SK-MEL-5 (cell line): ENCODE measurements at places on chromosomes 12 and 14.

DNA sequence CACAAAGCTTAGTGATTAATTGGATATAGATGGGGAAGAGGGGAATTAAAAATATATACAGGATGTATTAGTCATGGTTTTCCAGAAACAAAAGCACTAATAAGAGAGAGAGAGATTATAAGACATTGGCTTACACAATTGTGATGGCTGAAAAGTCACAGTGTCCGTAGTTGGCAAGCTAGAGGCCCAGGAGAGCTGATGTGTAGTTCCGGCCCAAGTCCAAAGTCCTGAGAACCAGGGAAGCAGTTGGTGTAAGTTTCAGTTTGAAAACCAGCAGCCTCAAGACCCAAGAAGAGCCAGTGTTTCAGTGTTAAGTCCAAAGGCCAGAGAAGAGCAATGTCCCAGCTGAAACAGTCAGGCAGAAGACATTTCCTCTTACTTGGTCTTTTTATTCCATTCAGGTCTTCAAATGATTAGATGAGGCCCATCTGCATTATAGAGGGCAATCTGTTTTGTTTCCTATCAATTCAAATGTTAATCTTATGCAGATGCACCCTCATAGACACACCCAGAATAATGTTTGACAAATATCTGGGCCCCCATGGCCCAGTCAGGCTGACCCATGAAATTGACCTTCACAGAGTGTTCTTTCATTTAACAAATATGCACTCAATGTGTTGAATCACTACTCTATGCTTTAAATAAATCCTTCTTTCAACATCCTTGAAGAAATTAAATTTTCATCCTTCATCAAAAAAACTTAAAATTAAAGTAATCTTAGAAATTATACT, 67.2 kb upstream of the DIO2 start:
- DNase-seq, result no peak

DNA sequence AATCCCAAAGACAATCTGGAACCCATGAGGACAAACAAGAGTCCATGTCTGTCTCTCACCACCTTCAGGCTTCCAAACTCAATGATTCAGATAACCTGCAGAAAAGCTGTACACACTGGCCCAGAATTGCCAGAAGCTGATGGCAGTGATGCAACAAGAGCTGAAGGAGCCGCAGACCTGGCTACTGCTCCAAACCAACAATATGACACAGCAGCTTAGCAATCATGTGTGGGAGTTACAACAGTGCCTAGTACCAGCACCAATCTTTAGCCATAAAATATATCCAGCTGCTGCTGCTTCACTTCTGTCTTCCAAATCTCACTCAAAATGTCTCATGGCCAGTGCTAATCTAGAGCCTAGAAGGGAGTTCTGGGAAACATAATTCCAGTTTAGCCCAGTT, 22.0 kb downstream of the RPS6KA5 start:
- no peak for DNase-seq

DNA sequence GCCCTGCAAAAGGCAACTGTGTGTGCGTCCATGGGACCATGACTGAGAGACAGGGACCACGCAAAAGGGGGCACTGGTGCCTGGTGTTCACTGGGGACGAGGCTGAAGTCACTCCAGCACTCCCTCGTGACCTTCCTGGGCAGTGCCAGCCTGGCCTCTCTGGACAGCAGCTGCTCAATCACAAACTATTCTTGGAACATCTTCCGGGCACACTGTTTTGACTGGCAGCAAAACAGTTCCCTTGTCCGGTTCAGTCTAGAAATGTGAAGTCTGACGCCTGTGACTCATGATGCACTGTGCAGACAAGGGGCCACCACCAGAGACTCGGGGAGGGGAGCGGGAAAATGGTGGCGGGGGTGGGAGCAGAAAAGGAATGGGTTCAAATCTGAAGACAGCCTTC, 20.8 kb downstream of the SNRNP35 start:
- peak; percentile 74 for DNase-seq

GRCh38 chr14:55129086-55129427, at the start of gene LGALS3:
LGALS3 (plus strand) TSS chr14:55129252; CDS start chr14:55137374, 8,122 bp downstream.
- DNase-seq, result peak; percentile 73

DNA sequence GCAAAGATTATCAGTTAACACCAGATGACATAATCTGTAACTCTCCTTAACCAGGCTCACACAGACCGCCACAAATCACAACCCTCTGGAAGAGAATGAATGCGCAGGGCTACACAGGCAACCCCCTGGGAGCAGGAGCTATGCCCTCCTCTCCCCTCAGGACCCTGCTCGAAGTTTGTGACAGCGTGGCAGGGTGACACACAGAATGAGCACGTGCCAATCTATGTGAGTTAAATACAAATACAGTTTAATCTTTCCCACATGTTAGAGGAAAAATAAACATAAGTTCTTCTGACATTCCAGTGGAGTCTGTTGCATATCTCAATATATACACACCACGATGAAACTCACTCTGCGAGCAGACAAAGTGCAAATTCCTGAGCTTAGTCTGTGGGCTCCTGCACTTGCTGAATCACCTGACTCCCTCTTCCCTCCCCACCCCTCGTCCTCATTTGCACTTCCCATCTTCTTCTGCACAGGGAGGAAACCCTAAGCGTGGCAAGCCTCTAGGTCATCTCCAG, 37.6 kb downstream of the BCAT1 start:
- DNase-seq, result no peak

DNA sequence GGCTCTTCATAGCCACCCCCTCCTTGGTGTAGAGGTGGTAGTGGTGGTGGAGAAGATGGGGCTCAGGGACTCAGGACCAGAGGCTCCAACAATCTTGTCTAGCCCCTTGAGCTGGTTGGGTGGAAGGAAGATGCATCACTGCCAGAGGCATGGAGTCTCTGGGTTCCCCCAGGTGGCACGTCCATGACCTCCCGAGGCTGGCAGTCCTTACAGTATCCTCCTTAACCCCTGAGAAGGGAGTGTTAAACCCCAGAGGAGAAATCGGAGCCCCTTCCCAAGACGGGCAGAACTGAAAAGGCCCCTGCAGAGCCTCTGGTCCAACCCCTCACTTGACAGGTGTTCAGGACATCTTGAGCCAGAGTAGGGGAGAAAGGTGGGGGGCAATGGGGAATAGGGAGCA, 9.1 kb downstream of the KRT83 start:
- DNase-seq, result no peak

GRCh38 chr12:109710205-109710746, 3.3 kb upstream of the FAM222A start:
- no peak for DNase-seq

DNA sequence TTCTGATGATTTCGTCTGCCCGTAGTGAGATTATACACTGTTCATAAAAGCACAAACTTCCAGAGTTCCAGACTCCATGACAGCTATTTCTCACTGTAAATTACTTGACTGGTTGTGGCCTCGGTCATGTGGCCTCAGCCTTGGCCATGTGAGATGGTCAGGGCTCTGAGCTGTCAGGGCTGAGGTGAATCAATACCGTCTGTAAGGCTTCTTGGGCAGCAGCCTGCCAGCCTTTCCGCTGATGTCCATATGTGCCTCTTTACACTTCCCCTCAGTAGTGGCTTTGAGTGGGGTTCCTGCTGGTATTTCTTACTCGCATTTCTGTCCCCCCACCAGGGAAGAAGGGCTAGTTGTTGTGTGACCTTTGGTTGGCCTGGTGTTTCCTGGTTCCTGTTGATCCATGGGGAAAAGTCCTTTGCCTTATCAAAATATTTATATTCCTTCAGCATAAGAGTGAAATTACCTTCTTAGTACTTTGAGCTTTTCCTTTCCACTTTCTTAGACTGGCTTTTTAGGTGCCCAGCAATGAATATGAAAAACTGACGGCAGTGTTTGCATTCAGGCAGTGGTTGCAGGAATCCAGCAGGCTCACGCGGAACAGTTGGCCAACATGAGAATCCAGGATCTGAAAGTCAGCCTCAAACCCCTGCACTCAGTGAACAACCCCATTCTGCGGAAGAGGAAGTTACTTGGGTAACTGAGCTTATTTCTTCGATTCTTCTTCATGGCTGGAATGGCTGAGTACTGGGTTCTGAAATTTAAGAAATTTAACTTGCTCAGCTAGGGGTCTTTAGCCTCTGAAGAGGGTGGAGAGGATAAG, 46.1 kb downstream of the MAPKAPK5 start:
- DNase-seq, result no peak

DNA sequence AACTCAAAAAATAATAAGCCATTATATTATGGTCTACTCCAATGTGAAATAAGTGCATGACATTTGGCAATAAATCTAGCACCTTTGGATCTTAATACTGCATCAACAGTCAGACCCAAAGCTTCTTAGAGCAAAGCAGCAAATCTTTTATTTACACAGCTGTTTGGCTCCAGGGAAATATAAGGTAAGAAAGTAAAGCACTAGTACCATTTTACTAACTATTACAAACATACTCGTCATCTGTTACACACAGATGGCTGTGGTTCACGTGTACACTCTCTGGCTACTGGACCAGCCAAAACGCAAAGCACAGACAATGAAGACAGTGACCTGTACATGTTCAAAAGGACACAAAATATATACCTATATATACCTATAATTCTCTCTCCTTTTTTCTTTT, 2.8 kb downstream of the FGD6 start:
- DNase-seq, result no peak

DNA sequence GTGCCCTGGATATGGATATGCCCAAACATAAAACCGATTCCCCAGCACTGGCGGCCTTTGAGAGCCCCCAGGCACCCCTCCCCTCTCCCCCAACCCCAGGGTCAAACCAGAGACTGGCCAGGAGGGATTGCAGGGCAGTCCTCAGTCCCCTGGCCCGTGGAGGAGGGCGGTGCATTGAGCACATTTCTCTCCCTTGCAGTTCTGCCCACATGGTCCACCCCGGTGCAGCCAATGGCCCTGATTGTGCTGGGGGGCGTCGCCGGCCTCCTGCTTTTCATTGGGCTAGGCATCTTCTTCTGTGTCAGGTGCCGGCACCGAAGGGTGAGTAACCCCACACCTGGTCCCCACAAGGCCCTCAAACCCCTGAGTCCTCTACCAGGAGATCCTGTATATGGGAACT, 3.4 kb upstream of the GPR162 start:
- no peak for DNase-seq

- DNase-seq, result no peak
These were observed 256.9 kb downstream of the ATXN7L3B start for GRCh38 chr12:74794522-74794921.

DNA sequence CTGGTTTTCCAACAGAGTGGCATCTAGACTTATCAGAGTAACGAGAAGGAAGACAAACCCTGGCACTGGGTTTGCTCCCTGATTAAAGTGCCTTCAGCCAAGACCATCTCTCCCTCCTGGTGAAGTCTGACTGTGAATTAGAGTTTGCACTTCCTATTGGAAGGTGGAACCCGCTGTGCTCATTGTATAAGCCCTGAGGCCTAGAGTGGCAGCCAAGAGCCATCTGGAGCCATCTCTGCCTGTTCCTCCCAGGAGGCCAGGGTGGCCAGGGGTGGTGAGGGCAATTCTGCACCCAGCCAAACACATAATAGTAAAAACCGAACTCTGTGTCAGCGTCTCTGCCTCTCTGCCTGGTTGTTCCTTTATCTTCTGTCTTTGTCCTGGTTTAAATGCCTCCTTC, 25.0 kb downstream of the MFAP5 start:
- no peak for DNase-seq

GRCh38 chr12:32893043-32893442, 3.5 kb downstream of the PKP2 start:
- DNase-seq, result no peak

GRCh38 chr14:39441805-39442204, 9.6 kb upstream of the FBXO33 start:
- DNase-seq, result no peak

GRCh38 chr14:56855891-56856461, 45.7 kb upstream of the OTX2 start:
- DNase-seq, result no peak

- DNase-seq, result no peak
These were observed at the start of gene LRRC43 for GRCh38 chr12:122182887-122183587. LRRC43 (plus strand) TSS chr12:122183123; CDS start chr12:122183145, 22 bp downstream.

DNA sequence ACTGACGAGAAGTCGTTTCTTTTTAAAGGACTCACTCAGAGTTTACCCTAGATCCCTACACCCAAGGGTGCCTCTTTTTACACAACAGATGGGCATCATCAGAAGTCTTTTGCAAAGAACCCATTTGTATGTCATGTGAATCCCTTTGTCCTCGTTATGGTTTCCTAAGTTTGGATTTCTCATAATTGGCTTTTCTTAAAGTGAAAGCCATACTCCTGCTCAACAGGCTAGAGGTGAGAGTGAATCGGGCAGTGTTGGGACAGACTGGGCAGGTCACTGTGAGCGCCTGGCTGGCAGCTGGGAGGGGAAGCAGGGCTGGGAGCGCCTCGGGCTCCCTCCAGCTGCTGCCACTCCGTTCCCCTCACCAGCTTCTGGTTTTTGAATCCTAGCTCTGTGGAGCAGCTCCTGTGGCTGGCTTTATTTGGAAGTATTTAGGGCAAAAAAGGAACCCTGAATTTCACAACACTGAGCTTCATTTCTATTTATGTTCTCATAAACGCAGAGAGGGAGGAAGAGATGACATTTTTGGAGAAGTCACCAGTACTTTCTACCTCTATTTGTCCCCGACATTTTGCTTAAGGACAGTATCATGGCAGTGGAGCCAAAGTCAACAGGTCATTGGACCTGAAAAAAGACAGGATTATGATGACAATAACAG, 63.8 kb upstream of the ACTN1 start:
- DNase-seq, result no peak

GRCh38 chr12:69720750-69721149, 17.9 kb upstream of the RAB3IP start:
- DNase-seq, result no peak

- DNase-seq, result no peak
These were observed 454.4 kb downstream of the VRK1 start for GRCh38 chr14:97251491-97252155.

DNA sequence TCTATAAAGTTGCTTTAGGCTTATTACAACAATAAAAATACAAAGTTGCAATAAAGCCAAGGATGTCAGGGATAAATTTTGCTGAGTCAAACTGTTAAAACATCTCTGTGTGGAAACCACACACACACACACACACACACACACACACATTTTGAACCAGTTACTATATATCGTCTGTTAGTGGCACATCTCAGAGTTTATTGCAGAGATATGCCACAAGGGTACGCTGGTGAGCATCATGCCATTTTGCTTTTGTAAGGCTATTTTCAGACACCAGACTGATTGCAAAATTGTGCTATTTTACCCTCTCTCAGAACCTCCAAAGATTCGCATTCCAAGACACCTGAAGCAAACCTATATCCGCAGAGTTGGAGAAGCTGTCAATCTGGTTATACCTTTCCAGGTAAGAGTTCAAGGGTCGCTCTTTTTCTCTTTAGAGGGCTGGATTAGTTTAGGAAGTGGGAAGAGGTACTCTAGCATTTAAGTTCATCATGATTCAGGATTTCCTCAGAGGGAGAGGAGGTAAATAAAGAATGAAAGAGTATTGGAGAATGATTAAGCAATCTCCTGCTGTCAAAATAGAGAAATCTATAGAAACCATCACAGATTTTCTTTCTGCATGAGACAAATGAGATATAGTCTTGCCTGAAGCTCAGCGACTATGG, 27.3 kb upstream of the CHPT1 start:
- peak; percentile 84 for DNase-seq

DNA sequence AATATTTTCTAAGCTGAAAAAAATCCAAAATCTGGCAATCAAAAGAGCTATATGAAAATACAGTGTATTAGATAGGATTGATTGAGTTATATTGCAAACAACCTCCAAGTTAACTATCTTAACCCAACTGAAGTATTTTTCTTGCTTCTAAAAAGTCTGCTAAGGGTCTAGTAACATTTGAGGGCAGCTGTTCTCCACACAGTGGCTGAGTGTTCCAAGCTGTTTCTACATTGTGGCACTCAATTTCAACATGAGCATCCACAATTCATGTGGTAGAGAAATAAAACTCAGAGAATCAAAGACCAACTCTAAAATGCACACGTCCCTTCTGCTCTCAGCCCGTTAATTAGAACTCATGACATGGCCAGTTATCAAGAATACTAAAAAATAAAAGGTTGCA, 340.0 kb downstream of the C12orf50 start:
- DNase-seq, result no peak
